ENCODE measurements at places on chromosomes 2 and 18.

GRCh38 chr2:63632382-63632781 lies 43.6 kb downstream of the MDH1 start:
- DNase-seq: no peak

- DNase-seq: no peak
Measured at GRCh38 chr2:238473014-238473413, 46.3 kb downstream of the ASB1 start.

DNA sequence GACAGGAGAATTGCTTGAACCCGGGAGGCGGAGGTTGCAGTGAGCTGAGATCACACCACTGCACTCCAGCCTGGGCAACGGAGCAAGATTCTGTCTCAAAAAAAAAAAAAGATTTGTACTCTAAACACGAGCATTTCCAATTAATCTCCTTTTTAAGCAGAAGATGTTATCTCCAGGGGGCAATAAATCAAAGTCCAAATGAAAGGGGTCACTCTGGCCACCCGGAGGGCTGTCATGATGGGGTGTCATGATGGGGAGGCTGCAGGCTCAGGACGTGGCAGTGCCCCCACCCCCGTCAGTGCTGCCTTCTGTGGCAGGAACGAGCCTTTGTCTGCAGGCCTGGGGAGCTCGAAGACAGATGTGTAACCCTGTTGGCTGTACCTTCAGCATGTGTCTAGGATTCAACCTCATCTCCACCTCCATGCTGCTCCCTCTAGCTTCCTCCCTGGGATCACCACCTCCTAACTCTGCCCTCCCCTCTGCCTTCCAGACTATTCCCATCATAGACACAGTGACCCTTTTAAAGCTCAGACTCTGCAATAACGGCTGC lies 76.9 kb upstream of the YWHAQ start:
- no peak for DNase-seq

DNA sequence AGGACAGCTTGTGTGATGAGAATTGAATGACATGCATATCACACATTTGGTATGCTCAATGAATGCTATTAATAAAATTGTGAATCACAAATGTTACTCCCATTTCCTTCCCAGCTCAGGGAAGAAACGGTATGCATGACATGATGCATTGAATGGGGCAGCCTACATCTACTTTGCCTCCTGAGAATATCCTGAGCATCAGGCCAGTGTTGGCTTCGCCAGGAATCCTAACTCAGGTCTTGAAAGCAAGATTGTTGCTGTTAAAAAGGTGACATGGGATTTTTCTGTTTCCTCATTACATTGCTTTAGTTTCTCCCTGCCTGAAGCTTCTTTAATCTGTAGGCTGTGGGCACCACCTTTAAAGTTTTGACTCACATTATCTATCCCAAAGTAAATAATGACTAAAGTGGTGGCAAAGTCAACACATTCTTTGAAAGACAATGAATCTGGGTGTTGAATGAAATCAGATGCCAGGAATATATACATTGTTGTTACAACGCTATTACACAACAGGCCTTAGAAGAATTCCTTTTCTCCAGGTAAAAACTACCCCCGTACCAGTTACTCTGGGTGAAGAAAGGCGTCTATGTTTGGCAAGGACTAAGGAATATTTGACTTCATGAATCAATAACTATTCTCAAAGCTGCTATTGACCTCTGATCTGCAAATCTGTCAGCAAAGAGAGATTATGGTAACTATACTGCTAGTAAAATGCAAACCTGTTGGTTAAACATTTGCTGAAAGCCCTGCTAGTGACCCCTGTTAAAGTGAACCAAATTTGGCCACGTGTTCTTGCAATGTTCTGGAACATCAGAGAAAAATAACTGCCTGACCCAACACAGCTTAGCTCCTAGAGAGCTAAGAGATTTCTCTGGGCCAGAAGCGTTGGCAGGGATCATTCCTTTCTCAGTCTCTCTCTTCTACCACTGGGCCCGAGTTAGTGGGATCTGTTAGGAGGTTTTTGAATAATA lies 30.5 kb upstream of the NEDD4L start:
- no peak for DNase-seq

- no peak for DNase-seq
Measured at GRCh38 chr2:168090366-168091135, 156.8 kb downstream of the STK39 start.

GRCh38 chr2:8536686-8537561 lies 144.9 kb upstream of the ID2 start:
- no peak for DNase-seq

- no peak for DNase-seq
Measured at GRCh38 chr2:207008105-207008990, 69.0 kb downstream of the CPO start.

DNA sequence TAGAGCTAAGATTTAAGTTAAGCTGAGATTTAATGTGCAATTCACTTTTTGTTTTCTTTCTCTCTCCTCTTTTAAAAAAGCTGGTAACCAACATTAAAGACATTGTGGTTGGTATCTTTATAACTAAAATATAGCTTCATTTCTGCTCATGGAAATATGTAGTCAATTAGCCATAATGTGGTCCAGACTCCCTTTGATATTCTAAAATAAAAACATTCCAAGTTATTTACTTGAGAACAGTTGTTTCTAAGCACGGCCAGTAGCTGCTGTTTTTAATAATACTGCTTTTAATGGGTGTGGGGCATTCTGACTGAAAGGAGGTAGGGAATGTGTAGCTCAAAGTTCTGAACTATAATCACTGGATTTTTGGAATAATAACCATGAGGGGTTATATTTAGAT lies 183.3 kb upstream of the FBXO11 start:
- DNase-seq: no peak

DNA sequence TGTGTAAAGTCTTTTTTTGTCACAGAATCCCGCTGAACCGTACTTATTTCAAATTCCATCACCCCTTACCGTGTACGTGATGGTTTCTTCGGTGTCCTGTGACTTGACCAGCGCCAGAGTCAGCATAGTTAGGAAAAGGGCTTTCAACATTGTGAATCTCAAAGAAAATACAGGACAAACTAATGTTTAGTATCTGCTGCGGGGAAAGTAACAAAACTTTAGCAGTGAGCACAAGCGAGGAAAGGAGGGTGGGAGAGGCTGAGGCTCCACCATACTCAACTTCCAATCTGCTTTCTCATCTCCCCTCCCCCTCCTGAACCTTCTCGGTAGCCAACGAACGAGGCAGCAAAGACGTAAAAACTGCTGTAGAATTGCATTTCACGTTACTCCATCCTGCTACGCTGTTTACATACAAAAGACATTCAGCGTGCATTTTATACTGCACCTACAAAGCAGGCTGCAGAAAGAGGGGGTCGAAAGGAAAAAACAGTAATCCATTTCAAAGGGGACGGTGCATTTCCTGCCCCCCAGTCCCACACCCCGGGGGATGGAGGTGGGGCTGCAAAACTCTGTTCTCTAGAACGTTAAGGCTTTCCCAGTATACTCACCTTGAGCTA lies 1.2 kb downstream of the EFEMP1 start:
- DNase-seq: no peak

Measured in Jurkat, Clone E6-1 (cell line).